ENCODE measurements at places on chromosomes 7 and 10. TPM values are rescaled to one million over a fixed set of nuclear protein-coding genes. Genes with fewer than 3 reads are reported as not detected.

GRCh38 chr7:3427957-3428356, 126.9 kb downstream of the SDK1 start:
- DNase-seq = no peak

DNA sequence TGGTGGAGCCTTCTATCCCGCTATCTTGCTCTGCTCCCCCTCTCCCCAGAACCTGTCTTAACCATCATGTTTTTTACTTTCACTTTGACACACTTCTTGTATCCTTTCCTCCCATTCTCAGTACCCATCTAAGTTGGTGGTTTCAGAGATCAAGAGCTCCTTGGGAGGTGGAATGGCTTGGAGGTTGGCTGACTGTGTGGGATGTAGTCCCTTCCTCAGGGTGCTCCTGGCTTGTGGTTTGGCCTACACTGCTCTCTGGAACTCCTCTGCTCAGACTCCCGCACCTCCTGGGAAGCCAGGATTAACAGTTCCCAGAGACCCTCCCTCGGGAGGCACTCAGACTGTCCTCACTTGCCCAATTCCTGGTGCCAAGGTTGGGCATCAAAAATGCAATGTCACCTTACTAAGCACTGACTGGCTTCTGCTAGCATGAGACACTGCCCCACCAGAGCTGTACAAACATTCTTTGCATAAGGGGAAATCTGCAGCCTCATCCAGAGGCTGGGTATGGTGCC, 93.1 kb upstream of the NAMPT start:
- DNase-seq = no peak

PRKG1 gene
- 16.6 TPM for polyA plus RNA-seq

DNA sequence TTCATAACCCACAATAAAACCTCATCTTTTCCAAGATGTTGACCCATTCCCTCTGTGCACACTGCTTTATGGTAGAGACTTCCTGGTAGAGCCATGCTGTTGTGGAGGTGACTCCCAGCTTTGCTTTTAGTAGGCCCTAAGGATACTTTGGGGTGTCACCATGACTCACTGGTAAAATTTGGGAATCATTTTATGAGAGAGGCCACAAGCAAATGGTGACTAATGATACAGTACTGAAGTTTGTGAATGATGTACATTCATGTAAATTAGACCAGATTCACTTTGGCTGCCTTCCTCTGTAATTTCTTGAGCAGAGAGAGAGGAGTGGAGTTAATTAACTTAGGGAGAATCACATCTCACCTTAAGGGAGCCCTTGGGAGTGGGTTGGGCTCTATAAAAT, 686.5 kb downstream of the LRMDA start:
- DNase-seq = no peak

DNA sequence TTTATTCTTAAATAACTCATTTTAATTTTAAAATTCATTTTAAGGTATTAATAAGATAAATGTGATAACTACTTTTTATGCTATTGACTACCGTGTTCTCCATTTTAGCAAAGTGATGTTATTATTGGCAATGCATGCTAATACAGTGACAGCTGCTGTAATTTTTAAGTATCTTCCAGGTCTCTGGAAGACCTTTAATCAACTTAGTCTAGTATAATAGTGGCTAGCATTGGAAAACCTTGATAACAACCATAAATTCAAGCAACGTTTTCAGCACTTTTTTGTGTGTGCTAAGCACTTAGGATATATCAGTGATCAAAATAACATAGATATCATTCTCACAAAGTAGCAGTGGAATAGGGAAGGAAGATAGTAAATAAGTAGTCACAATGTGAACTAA, 230.9 kb upstream of the MAGI2 start:
- no peak for DNase-seq

VAX1 gene
- not detected for polyA plus RNA-seq

CHN2 gene
- 2.0 TPM for polyA plus RNA-seq

- no peak for DNase-seq
These were observed 144.9 kb upstream of the HDAC9 start for GRCh38 chr7:18350678-18351077.

DNA sequence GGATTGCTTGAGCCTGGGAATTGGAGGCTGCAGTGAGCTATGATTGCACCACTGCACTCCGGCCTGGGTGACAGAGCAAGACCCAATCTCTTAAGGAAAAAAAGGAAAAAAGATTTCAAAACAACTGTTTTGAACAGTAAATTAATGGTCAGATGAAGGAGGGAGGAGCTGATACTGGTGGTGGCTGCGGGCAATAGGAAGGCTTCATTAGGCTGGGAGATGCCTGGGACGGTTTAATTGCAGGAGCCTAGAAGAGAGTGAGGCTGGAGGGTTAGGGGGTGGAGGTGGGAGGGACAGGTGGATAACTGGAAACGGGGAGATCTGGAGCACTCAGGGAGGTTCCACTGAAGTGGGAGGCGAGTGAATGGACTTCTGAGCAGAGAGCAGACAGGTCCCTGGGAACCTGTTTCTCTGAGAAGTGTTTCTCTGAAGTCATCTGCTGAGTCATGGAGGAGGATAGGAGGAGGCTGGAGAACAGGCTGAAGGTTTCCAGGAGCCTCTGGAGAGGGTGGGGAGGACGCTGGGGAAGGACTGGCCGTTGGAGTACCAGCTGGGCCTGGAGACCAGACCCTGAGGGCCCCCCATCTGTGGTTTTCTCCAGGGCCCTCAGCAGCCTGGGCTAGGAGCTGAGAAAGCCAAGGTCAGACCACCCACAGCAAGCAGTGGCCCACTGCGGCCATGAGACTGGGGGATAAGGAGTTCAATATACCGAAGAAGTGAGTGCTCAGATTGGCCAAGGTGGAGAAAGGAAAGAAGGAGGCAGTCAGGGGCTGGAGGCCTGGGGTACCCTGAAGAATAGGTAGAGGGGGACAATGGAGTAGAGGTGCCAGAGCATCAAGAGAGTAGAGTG, 14.4 kb upstream of the YWHAG start:
- DNase-seq = no peak

DNA sequence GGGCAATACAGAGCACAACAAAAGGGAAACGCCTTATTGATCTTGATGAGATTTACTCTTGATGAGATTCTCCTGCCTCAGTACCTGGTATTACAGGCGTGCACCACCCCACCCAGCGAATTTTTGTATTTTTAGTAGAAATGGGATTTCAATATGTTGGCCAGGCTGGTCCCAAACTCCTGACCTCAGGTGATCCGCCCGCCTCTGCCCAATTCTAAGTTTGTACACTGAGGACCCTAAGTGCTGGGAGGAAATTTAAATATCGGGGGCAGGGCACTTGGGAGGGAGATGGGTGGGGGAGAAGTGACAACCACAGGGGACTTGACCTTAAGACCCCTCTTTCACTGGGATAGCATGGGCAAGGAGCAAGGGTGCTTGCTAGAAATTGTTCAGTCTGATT, 14.1 kb downstream of the HNRNPF start:
- DNase-seq = no peak

- DNase-seq = no peak
These were observed 629.1 kb downstream of the SORCS1 start for GRCh38 chr10:106535304-106535953.

DNA sequence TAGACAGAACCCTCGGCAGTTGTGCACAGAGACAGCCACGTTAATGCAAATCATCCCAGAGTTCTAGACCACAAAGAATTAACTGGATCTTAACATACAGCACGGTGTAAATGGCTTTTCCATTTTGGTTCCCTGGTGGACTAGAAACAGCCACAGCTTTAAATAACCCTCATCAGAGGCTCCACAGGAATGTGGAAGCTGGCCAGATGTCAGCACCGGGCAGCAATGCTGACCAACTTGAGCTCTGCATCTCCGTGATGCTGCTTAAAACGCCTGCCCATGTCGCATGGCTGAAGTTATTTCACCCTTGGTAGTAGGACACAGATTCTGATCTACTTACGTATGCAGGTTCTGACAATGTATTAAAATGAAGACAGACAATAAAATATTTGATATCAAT, 24.5 kb downstream of the RSU1 start:
- DNase-seq = peak; percentile 37

TMEM229A gene
- polyA plus RNA-seq = 0.50 TPM

DNA sequence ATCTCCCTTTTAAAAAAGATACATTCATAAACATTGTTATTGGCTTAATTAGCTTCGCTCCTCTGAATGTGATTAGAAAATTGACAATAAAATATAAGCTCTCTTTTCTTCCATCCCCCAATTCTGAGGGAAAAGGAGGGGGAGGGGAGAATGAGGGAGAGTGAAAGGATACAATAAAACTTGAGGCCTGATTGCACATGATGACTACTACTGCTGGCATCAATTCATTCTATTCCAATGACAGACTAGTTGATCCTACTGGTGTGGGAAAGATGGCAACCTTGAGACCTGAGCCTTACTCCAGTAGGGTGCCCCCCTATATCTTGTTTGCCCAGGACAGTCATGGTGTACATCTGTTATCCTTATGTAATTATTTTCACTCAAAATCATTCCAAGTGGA, 4.5 kb upstream of the IQUB start:
- no peak for DNase-seq

DNA sequence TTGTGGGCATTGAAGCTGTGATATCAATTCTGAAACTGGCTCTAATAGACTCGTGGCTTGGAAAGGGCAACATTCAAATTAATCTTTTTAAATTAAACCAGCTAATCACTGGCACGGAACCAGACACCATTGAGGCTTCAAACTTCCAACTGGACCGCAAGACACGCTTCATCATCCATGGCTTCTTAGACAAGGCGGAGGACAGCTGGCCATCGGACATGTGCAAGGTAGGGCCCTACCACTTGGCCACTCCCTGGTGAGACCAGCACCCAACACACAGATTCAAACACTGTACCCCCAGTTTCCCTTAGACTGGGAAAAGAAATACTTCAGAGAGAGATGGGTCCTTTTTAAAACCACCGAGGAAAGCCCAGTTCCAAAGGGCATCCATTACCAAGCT, 5.1 kb downstream of the PNLIPRP2 start:
- no peak for DNase-seq

- DNase-seq = no peak
These were observed 194.0 kb downstream of the CFTR start for GRCh38 chr7:117673839-117674238.

TMEM178B gene
- 13.3 TPM for polyA plus RNA-seq

RSPH10B2 gene
- not detected for polyA plus RNA-seq

GRCh38 chr10:7233259-7233991, 177.4 kb downstream of the SFMBT2 start:
- no peak for DNase-seq

- DNase-seq = no peak
These were observed 152.8 kb downstream of the CUBN start for GRCh38 chr10:16976803-16977202.

CNTNAP2 gene
- 0.23 TPM for polyA plus RNA-seq

GRCh38 chr7:40219917-40220316, 85.1 kb downstream of the SUGCT start:
- DNase-seq = no peak

PPIF gene
- polyA plus RNA-seq = 97.7 TPM

DNA sequence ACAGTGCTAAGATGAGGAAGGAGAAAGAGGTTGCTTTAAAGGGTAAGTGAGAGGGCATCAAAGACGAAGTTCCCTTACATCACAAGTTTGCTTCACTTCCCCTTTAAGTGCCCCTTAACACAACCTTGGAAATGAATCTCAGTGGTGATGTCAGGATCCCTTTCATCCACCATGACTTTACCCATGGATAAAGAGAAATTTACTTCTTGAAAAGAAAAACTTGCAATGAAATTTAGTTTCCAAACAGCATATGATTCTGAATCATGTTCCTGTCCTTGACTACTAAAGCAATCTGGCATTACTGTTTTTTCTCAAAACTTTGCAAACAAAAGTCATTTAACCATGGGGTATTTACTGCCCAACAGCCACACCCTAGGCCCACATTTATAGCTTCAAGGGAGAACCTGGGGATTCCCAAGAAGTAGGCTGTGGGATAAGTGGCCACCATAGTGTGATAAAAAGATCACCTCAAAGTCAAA, 135.9 kb downstream of the ITGB8 start:
- no peak for DNase-seq

DNA sequence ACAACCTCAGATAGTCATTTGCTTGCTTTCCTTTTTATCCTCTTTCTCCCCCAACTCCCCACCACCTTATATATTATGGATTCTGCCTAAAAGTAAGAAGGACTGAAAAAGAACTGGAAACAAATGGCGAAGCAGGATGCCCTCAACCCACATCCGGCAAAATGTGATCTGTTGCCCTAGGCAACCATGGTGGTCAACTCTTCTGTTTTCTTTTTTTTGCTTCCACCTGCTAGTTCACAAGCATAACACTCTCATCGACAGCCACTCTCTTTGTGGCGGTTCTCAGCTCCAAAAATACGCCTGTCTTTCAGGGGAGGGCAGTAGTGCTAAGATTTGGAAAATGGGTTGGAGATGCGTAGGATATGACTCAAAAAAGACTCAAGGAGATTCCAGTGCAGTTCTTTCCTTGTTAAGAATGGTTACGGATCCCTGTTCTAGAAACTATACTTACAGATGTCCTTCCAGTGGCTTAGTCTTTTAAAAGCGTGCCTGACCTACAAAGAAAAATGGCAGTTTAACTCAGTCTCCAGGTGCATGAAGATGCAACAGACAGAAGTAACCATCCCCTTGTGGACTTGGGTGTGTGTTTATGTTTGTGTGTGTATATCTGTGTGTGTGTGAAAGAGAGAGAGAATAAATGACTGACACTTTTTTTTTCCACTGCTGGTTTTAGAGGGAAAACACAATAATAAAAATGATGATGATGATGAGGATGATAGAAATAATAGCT, 10.7 kb downstream of the APBB1IP start:
- DNase-seq = no peak

GRCh38 chr7:39666562-39666961, 43.2 kb downstream of the RALA start:
- DNase-seq = no peak

- no peak for DNase-seq
These were observed 49.1 kb downstream of the LHPP start for GRCh38 chr10:124510759-124511158.

EIF5AL1 gene
- polyA plus RNA-seq = 0.45 TPM

- DNase-seq = no peak
These were observed 489.5 kb downstream of the SH2D4B start for GRCh38 chr10:81027223-81027622.

OTUD1 gene
- 27.3 TPM for polyA plus RNA-seq

- no peak for DNase-seq
These were observed 37.7 kb downstream of the CCSER2 start for GRCh38 chr10:84366041-84366440.

DNA sequence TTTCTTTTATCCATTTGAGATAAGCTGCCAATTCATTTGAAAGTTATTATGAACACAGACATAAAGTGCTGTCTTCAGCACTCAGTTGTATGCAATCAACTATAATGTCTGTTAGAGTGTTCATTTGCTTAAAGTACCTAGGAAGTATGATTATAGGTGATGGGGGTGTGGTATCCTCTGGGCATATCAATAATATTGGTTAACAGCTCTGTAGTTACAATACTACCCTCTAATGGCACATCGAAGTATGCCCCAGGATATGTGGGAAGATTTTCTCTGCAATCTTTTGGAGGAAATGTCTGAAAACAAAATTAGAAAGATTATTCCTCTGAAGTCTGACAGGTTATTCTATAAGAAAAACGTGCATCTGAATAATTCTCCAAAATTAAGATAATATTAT, 429.7 kb downstream of the ARL4A start:
- DNase-seq = no peak

FAM25G gene
- not detected for polyA plus RNA-seq

- DNase-seq = no peak
These were observed 193.7 kb upstream of the SVIL start for GRCh38 chr10:29828440-29828894.

GRCh38 chr10:90096196-90096595, 394.8 kb downstream of the KIF20B start:
- DNase-seq = no peak

Measured in right cardiac atrium (tissue), 5 donors.